Iris pigment epithelial cell (primary cell): ENCODE measurements at places on chromosomes 2 and 18.

DNA sequence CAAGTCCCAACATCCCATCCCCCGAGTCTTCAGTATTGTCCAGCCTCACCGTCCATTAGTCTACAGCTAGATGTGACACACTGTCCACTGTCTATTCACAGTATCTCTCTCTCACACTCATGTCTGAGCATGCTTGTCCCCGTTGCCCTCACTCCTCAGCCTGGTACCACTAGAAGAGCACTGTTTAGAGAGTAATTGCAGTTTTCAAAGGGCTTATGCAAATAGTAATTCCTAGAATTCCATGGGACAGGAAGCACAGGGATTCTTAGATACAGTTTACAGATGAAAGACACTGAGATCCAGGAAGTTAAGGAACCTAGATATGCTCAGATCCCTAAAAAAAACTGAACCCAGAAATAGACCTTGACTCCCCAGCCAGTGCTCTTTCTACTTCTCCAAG is 125.5 kb downstream of the MYO5B start:
- DNase-seq: no peak

- no peak for DNase-seq
Measured at GRCh38 chr2:225471039-225471438, 71.5 kb downstream of the NYAP2 start.

GRCh38 chr2:111701798-111702118 is 182.2 kb downstream of the ANAPC1 start:
- no peak for DNase-seq

- no peak for DNase-seq
Measured at GRCh38 chr18:68288408-68288807, 426.5 kb downstream of the TMX3 start.

DNA sequence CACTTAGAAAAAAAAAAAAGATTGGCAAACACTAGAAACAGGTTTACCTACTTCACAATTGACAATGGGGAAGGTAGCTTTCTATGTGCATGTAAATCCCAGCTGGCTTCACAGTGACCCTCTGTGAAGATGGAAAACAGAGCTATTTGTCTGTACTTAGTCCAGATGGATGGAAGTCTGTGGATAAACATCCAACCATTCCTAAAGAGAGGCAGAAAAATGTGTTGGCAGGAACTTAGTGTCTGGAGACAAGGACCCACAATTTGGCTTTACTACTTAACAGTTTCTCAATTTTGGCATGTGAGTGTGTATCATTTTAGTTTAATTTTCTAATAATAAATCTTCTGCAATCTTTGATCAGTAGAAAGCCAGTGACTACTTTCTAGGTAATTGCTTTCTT is 154.4 kb downstream of the RAD51AP2 start:
- DNase-seq: no peak

GRCh38 chr2:9800975-9801726 is 42.1 kb upstream of the TAF1B start:
- peak; percentile 72 for DNase-seq

DNA sequence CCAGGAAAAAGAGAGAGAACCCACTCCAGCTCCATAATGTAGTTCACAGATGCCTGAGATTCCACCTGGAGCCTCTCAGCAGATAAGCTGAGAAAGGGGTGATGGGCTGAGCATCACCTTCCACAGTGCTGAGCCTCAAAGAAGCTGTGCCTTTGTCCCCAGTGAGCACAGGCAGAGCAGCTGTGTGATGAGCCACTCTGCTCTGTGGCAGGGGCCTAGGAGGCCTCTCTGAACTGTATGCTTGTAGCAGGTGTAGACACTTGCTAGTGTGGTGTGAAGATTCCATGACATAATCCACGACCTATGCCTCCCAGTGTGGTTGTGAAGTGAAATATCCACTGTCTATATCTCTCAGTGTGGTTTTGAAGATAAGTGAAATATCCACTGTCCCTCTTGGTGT is 70.4 kb upstream of the MGAT4A start:
- DNase-seq: no peak

DNA sequence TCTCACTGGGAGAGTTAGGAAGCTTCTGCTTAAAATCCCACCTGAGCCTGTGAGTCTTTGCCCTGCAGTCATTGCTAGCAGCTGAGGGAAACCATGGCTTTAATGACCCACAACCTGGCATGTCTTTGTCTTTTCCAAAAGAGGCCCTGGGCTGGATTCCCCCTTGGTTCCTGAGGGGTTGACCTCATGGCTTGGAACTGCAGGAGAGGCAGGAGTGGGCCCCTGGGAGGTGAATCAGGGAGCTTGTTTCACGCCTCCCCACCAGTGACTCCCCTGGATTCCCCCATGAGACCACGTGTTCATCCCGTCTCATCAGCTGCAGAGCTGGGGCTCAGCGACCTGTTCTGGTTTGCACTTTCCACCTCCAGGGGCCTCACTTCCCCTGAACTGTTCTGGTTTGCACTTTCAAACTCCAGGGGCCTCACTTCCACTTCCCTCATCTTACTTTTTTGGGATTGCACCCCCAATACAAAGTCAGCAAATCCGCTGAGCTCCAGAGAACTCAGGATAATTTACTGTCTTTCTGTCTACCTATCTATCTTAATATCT is 58.5 kb upstream of the TMEM18 start:
- no peak for DNase-seq

DNA sequence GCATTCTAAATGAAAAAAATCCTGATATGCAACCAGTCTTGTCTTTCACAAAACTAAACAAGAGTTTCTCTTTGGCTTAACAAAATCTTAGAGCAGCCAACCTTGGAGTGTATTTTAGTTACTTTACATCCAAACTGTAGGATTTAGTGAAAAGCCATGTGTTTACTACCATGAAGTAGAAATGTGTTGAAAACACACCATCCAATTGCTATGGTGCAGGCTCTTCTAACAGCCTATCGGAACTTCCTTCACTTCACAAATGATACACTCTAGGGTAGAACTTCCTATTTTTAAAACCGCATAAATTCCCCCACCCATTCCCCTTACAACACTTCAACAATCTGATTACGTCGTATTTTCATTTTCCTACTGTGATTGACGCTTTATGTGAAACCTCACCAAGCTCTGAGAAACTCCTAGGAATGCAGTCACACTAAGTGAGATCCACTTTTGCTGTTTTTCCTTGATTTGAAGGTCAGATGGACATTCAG is 74.4 kb upstream of the MAP4K4 start:
- DNase-seq: no peak

DNA sequence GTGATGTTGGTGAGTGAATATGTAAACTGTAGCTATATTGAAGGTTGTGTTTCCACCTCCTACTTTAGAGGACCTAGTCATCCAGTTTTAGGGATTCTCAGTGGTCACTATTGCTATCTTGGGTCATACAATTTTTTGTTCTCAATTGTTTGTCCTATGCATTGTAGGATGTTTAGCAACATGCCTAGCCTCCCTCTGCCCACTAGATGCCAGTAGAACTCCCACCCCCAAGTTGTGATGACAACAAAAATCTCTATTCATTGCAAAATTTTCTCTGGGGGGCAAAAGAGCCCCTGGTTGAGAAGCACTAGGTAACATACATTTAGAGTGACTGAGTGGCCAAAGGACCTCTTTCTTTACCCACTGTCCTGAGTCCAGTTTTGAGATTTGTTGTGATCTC is 87.3 kb downstream of the LRRTM4 start:
- DNase-seq: no peak

GRCh38 chr18:68314403-68314802 is 400.5 kb downstream of the TMX3 start:
- peak; percentile 12 for DNase-seq

DNA sequence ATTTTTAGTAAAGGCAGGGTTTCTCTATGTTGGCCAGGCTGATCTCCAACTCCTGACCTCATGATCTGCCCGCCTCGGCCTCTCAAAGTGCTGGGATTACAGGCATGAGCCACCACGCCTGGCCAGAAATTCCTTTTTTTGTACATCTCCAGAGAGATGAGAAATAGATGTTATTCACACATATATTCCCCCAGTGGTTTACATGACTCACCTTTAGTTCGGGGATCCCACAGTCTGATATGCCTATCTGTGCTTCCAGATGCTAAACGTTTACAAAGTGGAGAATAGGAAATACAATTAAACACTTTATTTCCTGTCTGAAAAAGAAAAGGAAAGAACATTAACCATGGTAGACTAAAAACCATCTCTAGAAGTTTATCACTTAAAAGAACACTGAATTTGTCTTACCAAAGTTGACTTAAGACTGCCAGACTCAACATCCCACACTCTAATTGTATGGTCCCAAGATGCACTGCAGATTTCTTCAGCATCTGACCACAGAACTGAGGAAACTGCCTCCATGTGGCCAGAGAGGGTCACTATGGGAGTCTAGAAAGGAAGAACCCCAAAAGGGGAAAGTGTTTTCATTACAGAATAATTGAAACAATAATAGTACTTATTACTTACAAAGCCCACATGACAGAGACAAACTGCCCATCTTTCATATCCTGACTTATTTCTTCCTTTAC is 12.6 kb upstream of the ICA1L start:
- peak; percentile 79 for DNase-seq

DNA sequence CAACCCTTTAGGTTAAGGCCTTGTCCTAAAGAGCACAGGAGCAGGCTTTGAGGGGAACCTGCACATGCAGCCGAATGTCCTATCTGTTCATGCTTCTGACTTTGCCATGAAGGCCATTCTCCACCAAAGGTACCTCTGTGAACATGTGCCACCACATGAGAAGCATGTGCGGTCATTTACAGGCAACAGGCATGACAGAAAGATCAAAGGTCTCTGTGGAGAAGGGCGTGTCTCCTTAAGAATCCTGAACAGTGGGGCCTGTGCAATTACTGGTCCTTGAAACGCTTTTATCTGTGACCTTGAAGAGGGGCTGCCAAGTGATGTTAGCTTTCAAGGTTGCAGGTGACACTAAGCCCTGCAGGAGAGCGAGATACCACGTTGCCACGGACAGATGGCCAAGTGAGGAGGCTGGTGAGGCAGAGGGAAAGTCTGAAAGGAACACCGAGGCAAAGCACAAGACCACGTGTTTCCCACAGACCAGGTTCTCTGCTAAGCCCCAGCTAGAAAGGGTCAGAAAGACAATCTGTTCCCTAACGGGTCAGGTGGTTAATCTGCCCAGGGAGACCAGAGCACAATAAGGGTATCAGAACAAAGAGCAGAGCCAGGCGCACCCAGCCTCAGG is 19.5 kb upstream of the POMC start:
- DNase-seq: no peak

DNA sequence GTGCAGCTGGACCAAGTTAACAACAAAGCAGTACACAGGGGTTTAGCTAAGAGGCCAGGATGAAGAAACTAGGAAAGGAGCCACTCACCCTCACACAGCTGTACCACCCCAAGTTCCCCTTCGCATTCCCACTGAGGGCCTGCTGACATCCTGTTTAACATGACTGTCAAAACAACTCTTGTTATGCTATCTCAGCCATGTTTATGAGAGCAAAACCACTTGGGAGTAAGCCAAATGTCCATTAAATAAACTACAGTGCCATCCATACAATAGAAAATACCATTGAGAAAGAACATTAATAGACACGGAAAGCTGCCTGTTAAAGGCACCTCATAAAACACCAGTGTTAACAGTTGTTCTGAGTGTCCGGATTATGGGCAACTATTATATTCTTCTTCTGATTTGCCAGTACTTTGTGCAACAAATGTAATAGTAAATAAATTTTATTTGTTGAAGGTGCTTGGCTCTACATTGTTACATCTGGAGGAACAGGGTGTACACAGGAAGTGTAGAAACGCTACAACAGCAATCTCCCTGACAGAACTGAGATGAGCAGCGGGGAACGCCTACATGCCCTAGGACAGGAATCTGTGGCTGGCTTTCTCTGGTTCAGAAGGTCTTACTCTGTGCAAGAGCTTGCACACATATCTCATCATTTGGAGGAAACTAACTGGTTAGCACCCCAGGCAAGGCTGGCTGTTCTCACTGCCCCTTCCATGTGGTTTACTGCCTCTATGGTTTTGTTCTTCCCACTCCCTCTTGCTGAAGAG is 85.6 kb downstream of the EHD3 start:
- DNase-seq: peak; percentile 87

DNA sequence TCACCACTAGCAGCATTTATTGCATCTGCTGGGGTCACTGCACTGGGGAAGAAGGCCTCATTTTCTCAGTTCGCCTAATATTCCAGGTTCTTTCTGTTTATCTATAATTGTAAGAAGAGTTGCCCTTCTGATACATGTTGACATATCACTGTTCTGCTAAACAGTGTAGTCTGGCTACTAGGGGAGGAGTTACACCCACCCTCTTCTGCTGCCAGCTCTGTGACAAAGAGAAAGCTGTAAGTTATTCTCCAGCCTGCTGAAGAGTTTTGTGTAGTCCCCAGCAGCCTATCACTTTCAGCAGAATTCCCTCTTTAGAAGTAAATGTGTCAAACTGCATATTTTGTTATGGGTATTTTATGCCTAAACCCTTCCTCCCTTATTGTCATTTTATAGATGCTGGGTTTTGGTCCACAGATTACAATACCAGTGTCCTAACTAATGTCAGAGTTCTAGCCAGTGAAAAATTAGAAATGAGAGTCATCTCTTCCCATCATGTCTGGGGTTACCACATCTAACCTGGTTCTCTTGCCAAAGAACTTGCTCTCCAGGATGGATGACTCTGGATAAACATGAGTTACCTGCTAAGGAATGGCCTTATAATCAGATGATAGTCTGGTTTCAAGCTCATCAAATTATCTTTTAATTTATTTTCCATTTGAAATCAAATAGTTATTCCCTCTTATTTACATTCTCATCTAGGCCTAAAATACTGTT is 5.6 kb upstream of the MBOAT2 start:
- peak; percentile 34 for DNase-seq

GRCh38 chr2:177551989-177552421 is 159.4 kb downstream of the AGPS start:
- DNase-seq: no peak

GRCh38 chr2:1727796-1728474 is 16.4 kb downstream of the PXDN start:
- DNase-seq: no peak

DNA sequence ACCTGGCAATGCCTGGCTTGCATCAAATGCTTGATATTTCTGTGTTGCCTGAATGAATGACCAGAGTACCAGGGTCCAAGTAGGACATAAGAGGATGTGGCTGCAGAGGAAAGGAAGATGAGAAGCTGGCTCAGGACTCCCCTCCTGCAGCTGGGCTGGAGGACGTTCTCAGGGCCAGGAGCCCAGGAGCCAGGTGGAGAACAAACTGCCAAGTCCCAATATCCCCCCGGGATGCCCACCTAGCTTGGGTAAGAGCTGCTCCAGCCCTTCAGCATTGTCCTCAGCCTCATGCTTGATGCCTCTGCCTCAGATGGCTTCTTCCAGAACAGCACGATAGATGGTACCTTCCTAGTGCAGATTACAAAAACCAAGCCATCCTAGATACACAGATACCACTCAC is 8.6 kb upstream of the ATP6V1B1 start:
- DNase-seq: no peak

DNA sequence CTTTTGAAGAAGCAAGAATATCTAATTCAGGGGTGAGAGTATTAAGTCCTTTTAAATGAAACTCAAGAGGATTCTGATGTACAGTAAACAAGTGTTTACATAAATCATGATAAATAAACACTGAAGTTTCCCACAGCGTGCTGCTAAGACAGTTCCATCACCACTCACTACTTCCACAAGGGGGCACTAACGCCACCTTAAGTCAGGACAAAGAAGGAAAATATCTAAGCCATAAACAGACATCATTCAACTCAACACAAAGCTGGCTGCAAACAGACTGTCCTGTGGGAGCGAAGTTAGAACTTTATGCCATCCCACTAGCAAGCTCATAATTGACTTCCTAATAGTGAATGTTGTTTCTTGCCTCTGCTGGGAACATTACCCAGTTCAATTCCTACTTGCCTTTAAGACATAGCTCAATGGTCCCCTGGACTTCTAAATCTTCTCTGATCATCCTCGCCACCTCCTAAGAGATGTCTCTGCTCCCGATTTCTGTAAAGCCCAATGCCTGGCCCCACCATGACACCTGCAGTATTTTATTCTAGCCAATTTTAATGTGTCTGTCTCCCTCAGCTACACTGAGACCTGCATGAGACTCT is 36.5 kb downstream of the MRPL44 start:
- peak; percentile 82 for DNase-seq
